ENCODE measurements at places on chromosomes 7 and 10. TPM values are rescaled to one million over a fixed set of nuclear protein-coding genes. Genes with fewer than 3 reads are reported as not detected.

The ABCC2 gene
- 88.2 TPM for total RNA-seq

The NUDT1 gene
- 47.4 TPM for total RNA-seq

- DNase-seq, result no peak
Measured at GRCh38 chr7:132604121-132604520, 27.9 kb upstream of the PLXNA4 start.

- no peak for DNase-seq
Measured at GRCh38 chr7:86958380-86958779, 101.1 kb downstream of the ELAPOR2 start.

DNA sequence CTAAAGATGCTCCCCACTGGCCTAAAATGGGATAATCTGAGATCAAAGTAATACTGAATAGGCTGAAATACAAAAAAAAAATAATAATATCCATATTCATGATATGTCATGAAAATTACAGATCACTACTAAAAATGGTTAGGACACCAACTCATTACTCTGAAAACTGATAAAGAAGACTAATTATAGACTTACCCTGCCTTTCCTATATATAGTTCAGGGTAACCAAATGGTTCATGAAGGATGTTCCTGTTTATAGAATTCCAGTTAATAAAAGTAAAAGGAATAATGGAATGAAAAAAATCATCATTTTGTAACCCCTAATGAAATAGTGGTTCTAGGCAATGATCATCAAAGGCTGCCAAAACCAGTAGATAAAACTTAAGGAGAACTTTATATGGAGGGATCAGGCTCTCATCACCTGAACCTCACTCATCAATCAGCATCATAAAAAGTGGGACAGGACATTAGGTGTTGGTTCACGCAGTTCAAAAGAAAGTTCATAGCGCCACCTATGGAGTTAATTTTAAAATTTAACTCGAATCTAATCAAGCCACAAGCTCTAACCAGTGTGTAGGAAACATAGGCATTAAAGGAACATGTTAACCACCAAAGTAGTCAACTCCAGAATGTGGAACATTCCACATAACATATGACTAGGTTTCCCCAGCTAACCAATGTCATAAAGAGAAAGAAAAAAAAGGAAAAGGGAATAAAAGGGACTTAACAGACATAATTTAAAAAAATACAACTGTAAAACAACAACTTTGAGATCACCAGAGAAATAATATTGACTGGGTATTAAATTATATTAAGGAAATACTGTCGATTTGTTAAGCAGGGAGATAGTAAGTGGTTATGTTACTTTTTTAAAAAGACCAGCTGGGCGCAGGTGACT is 35.7 kb downstream of the P4HA1 start:
- peak; percentile 19 for DNase-seq

DNA sequence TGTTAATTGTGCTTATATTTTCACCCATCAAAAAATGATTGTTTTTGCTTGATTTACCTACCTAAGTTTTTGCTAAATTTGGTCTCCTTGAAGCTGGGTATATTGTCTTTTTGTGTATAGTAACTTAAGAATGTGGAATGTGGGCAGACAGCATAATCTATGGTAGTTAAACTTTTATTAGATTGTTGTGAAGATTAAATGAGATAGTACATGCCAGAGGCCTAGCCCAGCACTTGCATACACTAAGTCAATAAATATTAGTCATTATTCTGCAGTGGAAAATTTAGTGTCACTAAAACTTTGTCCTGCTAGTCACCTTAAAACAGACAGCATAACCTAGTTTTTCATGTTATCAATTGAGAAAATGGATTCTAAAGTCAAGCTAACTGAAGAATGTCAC is 19.3 kb upstream of the RPA3 start:
- DNase-seq, result no peak

- DNase-seq, result no peak
Measured at GRCh38 chr7:48959676-48960075, 35.3 kb downstream of the CDC14C start.

Measured in HCT116 (cell line).